ENCODE measurements at places on chromosomes 6 and 20. TPM values are rescaled to one million over a fixed set of nuclear protein-coding genes. Genes with fewer than 3 reads are reported as not detected.

GRCh38 chr6:136517002-136517401 lies 33.2 kb downstream of the MAP7 start:
- DNase-seq = no peak
- peaks cover 27% of the 10 kb centered on the region for H3K4me1 ChIP-seq
- H3K36me3 ChIP-seq = no peaks in the 10 kb centered on the region
- H3K27me3 ChIP-seq = no peaks in the 10 kb centered on the region
- no peak overlapping the region for H3K27ac ChIP-seq
- H3K4me3 ChIP-seq = no peak overlapping the region

The RIOK1 gene
- total RNA-seq = 11.3 TPM

GRCh38 chr6:15257357-15258132 lies 11.7 kb downstream of the JARID2 start:
- H3K4me3 ChIP-seq = no peak overlapping the region
- no peak for DNase-seq
- H3K36me3 ChIP-seq = no peaks in the 10 kb centered on the region
- no peak overlapping the region for H3K27ac ChIP-seq
- H3K4me1 ChIP-seq = peaks cover 21% of the 10 kb centered on the region
- no peaks in the 10 kb centered on the region for H3K27me3 ChIP-seq

- no peak overlapping the region for H3K4me3 ChIP-seq
- no peaks in the 10 kb centered on the region for H3K36me3 ChIP-seq
- peak overlapping the region; percentile 19 for H3K27ac ChIP-seq
- no peaks in the 10 kb centered on the region for H3K27me3 ChIP-seq
- no peak for DNase-seq
- H3K4me1 ChIP-seq = peaks cover 24% of the 10 kb centered on the region
Observed at GRCh38 chr20:20022498-20022897, 5.3 kb downstream of the NAA20 start.

DNA sequence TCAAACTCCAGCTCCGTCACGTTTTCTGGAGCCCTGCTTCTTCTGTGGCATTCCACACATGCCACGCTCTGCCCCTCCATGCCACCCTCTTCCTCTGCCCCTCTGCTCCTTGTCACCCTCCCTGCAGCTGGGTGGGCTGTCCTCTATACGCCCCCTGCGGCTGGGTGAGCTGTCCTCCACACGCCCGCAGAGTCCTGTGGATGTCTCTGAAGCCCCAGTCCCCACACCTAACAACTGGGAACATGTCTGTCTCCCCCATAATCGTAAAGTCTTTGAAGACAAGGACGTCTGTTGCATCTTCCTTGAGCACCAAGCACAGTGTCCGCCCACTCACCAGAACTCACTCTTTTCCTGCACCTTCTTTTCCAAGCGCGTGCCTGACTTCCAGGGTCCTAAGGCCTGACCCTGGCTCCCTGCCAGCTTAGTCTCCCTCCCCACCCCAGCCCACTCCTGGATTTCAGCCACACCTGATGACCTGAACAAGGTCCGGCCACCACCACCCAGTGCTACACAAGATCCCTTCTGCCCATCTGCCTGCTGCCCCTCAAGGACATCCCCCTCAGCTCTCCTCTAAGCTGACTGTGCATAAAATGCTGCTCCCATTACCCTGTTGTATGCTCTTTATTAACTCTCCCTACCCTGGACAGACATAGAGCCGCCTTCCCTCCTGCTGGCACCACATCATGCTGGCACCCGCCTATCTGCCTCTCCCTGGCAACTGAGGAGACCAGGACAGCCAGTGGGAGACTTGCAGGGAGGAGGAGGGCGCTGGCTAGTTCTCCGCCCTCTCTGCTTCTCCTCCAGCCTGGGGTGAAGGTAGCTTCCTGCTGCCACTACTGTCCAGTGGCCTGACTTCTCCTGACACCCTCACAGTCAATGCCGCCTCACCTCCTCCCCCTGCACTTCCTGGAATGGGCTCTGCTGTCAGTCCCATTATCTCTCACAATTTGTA lies 10.7 kb upstream of the PRR18 start:
- H3K27ac ChIP-seq = no peak overlapping the region
- H3K27me3 ChIP-seq = no peaks in the 10 kb centered on the region
- H3K4me1 ChIP-seq = no peaks in the 10 kb centered on the region

DNA sequence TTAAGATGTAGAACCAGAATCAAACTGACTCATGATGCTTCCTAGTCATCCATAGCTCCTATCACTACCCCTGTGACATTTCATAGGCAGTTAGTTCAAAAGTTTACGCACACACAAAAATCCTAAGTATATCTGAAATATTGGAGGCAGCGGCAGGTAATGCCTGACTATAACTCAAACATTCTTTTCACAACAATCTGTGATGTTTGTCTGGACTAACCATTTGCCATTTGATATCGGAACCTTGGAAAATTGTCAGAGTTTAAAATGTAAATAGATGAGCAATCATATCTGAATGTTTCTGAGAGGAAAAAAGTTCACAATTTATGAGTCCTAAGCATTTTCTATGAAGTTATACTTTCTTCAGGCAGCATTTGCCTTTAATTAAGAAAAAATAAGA lies 1078.2 kb downstream of the EPHA7 start:
- no peaks in the 10 kb centered on the region for H3K27me3 ChIP-seq
- no peaks in the 10 kb centered on the region for H3K4me1 ChIP-seq
- no peak overlapping the region for H3K4me3 ChIP-seq
- no peak overlapping the region for H3K27ac ChIP-seq

The MUC22 gene
- total RNA-seq = not detected

DNA sequence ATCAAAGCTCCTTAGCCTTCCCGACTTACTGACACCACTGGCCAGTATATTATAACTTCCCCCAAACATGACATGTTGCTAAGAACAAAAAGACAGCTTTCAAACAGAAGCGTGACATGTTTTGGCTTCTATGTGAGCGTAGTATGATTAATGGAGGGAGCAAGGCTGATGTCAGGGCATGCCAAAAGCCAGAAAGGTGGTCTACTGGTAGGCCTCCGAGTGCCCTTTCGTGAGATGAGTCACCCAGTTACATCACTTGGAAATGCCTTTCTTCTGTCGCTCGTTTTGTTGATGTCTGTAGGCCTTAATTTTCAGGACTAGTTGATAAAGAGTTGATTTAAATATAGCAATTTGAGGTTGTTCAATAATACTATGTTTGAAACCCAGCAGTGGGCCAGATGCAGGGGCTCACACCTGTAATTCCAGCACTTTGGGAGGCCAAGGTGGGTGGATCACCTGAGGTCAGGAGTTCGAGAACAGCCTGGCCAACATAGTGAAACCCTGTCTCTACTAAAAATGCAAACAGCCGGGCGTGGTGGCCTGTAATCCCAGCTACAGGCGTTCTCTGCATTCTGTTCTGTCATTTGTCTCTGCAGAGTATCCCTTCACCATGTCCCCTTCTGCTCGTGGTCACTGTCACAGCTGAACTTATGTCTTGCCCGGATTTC lies 53.3 kb downstream of the CNKSR3 start:
- no peak overlapping the region for H3K4me3 ChIP-seq
- no peak for DNase-seq
- H3K4me1 ChIP-seq = peaks cover 13% of the 10 kb centered on the region
- H3K27me3 ChIP-seq = no peaks in the 10 kb centered on the region
- H3K36me3 ChIP-seq = no peaks in the 10 kb centered on the region

- no peak within 1 kb of the TSS for H3K27ac ChIP-seq
- peaks cover 12% of the 10 kb centered on the region for H3K4me1 ChIP-seq
- peak; percentile 36 for DNase-seq
- no peaks in the 10 kb centered on the region for H3K36me3 ChIP-seq
- no peak within 1 kb of the TSS for H3K4me3 ChIP-seq
Observed at GRCh38 chr20:44247131-44247571, at the start of gene GDAP1L1. Gene GDAP1L1 (plus strand): TSS chr20:44247308. CDS start chr20:44247335, 27 bp downstream.

GRCh38 chr6:16059496-16059895 lies 69.4 kb upstream of the MYLIP start:
- H3K36me3 ChIP-seq = no peaks in the 10 kb centered on the region
- no peaks in the 10 kb centered on the region for H3K4me1 ChIP-seq
- H3K27ac ChIP-seq = no peak overlapping the region
- DNase-seq = no peak
- H3K27me3 ChIP-seq = no peaks in the 10 kb centered on the region
- H3K4me3 ChIP-seq = no peak overlapping the region

DNA sequence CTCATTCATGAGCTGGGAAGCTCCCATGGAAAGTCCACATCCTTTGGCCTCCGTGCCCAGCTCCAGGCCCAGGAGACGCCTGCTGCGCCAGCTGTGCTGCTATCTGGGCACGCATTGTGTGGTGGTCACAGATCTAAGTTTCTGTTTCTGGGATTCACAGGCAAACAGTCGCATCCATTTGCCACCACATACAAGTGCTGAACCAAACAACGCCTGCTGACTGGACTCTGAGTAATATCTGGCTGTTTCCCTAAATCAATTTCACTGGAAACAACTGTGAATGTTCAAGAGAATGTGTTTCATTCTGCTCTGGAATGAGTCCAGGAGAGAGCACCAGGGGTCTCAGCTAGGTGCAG lies 45.5 kb downstream of the IRF4 start:
- no peaks in the 10 kb centered on the region for H3K36me3 ChIP-seq
- H3K4me3 ChIP-seq = no peak overlapping the region
- no peak for DNase-seq
- no peaks in the 10 kb centered on the region for H3K4me1 ChIP-seq

- H3K36me3 ChIP-seq = no peaks in the 10 kb centered on the region
- no peaks in the 10 kb centered on the region for H3K4me1 ChIP-seq
- no peak overlapping the region for H3K27ac ChIP-seq
- H3K4me3 ChIP-seq = no peak overlapping the region
- no peaks in the 10 kb centered on the region for H3K27me3 ChIP-seq
Observed at GRCh38 chr6:14732226-14732843, 513.5 kb upstream of the JARID2 start.

DNA sequence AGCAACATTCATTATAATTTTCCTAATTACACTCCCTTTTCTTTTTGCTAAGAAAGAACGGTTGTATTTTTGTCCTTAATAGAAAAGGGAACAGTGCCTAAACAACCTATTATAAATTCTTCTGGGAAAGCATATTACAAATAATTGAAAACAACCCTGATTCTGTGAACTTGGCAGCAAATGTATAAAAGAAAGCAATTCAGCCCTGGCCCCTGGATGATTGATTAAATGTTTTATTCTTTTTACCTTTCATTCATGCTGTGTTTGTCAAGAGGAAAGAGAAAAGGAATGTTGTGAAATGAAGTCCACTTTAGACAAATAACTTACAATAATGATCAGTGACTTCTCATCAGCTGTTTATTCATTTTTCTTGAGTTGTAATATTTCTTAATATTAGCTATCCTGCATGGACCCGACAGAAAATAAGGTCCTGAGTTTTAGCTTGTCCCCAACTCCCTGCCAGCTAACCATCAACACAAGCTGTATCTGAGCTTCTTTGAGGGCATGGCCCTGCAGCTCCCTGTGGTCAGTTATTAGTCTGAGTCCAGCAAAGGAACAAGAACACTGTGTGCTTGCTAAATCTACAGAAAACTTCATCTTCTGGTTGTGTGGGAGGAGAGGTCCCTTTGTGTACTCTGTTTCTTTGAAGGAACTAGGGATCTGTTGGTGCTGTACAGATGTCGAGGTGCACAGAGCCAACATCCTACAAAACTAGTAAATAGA lies 248.2 kb downstream of the LAMA2 start:
- DNase-seq = peak; percentile 8
- no peak overlapping the region for H3K4me3 ChIP-seq
- peaks cover 5% of the 10 kb centered on the region for H3K4me1 ChIP-seq
- H3K27ac ChIP-seq = no peak overlapping the region

The NCOA6 gene
- 33.8 TPM for total RNA-seq

The PI16 gene
- 11.4 TPM for total RNA-seq

The MOG gene
- total RNA-seq = not detected

DNA sequence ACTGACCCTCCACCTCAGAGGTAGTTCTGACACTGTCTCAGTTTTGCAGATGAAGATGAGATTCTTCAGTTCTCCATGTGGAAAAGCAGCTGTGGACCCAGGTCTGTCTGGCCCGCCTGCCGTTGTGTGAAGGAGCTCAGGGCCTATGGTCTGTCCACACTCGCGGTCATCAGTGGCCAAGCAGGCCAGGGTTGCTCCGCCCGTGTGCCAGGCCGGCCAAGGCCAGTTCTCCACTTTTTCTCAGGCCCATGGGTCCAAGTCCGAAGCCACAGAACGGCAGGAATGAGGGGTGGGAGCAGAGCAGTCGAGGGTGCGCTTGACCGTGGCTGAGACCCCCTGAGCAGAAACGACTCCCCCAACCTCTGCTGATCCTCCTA lies 8.6 kb upstream of the MAP1LC3A start:
- H3K4me1 ChIP-seq = no peaks in the 10 kb centered on the region
- no peak for DNase-seq
- H3K27ac ChIP-seq = no peak overlapping the region
- no peaks in the 10 kb centered on the region for H3K36me3 ChIP-seq
- no peaks in the 10 kb centered on the region for H3K27me3 ChIP-seq
- no peak overlapping the region for H3K4me3 ChIP-seq

DNA sequence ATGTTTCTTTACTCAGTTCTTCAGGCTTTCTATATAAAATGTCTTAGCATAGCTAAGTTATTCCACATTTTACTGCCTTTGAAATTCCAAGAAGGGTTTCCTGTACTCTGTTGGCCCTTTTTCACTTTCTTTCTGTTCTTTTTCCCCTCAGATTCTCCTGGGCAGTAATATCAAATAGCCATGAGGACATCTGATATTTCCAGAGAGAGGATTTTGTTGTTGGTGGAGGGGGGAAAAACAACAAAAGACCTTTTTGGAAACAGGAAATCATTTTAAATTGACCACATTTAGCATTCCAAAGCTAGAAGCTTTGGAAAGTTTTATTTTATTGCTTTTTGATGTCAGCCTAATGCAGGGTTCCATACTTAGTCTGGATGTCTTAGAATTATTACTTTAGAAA lies 445.4 kb downstream of the GJA1 start:
- peaks cover 6% of the 10 kb centered on the region for H3K4me1 ChIP-seq
- DNase-seq = no peak
- no peaks in the 10 kb centered on the region for H3K36me3 ChIP-seq
- H3K27ac ChIP-seq = no peak overlapping the region
- H3K4me3 ChIP-seq = no peak overlapping the region
- no peaks in the 10 kb centered on the region for H3K27me3 ChIP-seq

The NELFCD gene
- total RNA-seq = 122 TPM

DNA sequence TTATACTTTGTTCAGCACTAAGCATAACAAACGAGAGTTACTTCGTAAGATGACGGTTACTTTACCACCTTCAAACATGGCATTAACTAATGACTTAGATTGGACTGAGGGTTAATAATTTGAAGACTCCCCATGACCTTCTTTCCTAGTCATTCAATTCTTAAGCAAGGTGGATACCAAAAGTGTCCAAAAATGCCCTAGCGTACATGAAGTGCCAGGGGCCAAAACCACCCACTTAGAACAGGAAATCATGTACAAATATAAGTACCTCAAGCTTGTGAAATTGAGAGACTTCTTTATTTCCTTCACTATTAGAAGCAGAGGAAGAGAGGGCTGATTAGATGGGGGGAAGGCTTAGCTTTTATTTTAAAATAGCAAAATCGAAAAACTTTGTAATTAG lies 166.4 kb downstream of the ATXN1 start:
- no peak for DNase-seq
- H3K27me3 ChIP-seq = no peaks in the 10 kb centered on the region
- H3K36me3 ChIP-seq = no peaks in the 10 kb centered on the region
- no peak overlapping the region for H3K27ac ChIP-seq
- H3K4me1 ChIP-seq = no peaks in the 10 kb centered on the region

The RIPOR2 gene
- total RNA-seq = 7.2 TPM

GRCh38 chr6:80003826-80004172 lies 650 bp upstream of the TTK start:
- peak; percentile 51 for DNase-seq
- H3K4me1 ChIP-seq = peaks cover 6% of the 10 kb centered on the region
- peak overlapping the region; percentile 37 for H3K4me3 ChIP-seq
- H3K36me3 ChIP-seq = no peaks in the 10 kb centered on the region
- H3K27ac ChIP-seq = peak overlapping the region; percentile 81
